Stimulated activated CD4-positive, alpha-beta T cell treated with anti-CD3 and anti-CD28 coated beads, TNF-alpha, amount 100 ng/mL, for 24 hours (primary cell): ENCODE measurements at places on chromosomes 5 and 9.

GRCh38 chr5:86546582-86546981 lies 71.2 kb upstream of the COX7C start:
- DNase-seq, result no peak

DNA sequence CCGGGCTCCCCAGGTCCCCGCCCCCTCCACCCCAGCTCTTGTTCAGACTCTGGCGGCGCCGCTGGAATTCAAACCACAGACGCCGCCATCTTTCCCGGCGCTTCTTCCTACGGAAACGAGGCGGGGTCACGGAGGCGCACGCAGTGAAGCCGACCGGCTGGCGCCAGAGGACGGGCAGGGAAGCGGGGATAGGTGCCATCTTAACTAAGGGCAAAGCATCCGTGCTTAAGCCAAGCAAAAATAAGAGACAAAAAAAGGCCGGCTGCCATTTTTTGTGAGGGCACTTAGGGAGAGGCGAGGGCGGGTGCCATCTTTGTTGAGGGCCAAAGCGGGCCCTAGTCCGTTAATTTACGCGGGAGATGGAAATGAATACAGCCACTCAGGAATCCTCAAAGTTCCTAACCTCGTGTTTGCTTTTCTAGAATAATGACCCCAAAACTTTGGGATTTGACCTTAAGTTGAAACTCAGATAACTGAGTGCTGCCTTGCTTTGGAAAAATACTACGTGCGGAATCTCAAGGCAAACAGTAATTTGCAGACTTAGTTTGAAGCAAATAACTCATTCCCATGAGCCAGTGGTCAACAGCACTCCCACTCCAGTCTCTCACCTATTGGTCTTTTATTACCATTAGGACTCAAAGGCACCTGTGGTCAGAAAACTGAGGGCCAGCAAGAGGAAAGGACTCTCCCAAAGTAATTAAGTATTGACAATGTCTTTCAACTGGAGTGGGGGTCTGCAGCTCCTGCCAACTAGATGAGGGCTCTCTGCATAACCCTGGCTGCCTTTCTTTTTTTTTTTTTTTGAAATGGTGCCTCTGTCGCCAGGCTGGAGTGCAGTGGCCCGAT lies at the start of gene CDK5RAP2:
CDK5RAP2 (minus strand) TSS at position 117 of the 846 bp plus-strand sequence. CDS start 189 bp downstream, outside the sequence.
- peak; percentile 82 for DNase-seq

DNA sequence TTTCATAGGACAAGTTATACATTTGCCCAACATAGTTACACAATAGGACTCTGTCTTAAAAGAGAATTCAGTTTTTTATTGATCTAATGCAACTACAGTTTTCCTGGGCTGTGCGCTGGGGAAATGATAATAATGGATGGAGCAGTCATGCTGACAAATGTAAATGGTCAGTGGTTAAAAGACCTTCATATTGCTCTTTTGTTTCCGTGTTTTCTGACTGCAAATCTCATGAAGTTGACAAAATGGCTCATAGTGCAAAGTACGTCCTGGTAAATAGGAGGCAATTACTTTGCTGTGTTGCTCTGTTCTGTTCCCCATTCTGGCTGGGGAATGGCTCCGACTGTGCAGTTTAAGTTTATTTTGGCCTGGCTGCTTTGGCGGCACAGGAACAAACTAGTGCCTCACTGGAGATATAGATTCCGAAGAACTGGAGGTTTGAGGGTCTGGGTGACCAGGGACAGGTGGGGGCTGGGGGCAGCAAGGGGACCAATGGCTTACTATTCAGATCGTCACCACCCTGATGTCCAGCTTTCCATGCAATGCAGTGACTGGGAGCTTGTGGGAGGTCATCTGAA lies 54.3 kb downstream of the PTTG1 start:
- DNase-seq, result no peak

- no peak for DNase-seq
Observed at GRCh38 chr5:180673371-180674089, 24.1 kb upstream of the FLT4 start.

DNA sequence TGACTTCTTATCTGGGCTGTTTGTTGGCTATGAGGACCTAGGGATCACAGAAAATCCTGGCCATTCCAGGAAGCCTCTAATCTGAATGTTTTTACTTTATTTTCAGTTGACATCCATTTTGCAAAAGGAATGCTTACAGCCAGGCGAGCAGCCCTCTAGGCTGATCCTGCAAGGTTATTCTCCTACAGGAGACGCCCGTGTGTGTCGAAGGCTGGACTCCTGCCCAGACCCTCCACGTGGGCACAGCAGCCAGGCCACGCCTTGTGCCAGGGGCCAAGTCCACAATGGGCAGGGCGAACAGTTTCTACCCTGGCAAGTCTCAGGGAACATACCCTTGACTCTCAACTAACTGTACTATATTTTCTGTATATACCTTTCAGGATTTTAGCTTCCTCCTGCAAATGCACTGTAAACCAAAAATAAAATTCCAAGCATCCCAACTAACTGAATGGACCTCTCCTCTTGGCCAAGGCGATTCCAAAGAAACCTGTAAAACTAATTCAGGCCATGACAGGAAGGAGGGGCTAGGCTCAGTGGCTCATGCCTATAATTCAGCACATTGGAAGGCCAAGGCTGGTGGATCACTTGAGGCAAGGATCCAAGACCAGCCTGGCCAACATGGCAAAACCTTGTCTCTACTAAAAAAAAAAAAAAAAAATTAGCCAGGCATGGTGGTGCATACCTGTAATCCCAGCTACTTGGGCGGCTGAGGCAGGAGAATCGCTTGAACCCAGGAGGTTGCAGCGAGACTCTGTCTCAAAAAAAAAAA lies 5.7 kb downstream of the CMBL start:
- DNase-seq, result no peak

GRCh38 chr5:95130941-95131340 lies 154.0 kb downstream of the MCTP1 start:
- no peak for DNase-seq

GRCh38 chr9:121289026-121289771 lies 21.2 kb downstream of the GSN start:
- no peak for DNase-seq

DNA sequence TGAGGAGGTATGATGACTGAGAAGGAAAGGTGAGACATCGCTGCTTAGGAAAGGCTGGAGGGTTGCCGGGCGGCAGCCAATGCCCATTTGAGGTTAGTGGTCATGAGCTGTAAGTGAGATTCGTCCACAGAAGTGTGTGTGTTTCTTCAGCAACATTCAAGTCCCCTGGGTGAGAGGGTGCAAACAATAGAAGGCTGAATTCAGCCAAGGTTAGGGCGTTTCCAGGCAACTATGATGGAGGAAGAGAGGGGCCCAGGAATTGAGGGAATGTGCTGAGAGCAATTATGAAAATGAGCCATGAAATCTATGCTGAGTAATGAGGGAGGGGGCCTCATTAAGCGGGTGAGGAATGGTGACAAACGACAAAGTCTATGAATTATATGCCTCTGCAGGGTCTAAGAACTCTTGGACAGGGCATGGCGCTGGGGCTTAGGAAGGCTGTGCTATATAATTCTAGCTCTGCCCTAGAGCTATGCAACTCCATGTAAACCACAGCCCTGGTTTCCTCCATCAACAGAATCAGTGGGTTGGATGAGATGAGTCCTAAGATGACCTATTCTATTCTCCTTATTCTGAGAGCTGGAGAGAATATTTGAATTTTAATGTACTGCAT lies 96.0 kb downstream of the SLIT3 start:
- no peak for DNase-seq

DNA sequence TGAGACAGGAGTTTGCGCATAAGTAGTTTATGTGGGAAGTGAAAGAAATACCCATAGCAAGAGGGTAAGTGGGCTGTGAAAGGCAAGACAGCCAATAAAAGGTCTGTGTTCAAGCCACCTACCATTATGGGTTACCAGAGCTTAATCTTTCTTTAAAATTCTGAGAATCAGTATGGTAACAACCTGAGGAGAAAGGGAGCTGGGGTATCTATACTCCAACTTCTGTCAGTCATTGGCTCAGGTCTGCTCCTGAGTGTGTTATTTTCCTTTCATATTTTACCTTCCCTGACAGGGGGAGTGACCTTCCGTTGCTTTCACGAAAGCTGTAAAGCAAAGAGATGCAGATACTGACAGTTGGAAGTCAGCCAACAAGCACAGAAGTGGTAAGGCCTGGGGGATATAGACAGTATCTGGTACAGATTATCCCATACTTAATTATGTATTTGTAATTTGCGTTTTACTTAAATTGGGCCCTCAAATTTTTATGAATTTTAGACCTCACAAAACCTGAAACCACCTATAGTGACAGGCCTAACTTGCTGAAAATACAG lies 233.4 kb downstream of the RAB3C start:
- no peak for DNase-seq

DNA sequence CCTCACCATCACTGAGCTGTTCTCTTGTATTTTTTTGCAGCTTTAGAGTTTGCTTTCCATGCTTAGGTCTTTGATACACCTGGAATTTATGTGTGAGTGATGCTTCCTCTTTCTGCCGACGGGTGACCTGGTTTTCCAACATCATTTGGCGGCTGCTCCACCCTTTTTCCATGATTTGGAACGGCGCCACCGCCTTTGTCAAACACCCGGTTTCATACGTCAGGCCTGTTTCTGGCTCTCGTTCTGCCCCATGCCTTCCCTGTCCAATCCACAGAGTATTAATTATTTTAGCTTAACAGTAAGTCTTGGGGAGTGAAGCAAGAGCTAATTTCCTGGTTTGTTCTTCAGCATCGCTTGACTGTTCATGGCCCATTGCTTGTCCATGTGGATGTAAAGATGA lies 30.2 kb downstream of the CACNA1B start:
- DNase-seq, result no peak

DNA sequence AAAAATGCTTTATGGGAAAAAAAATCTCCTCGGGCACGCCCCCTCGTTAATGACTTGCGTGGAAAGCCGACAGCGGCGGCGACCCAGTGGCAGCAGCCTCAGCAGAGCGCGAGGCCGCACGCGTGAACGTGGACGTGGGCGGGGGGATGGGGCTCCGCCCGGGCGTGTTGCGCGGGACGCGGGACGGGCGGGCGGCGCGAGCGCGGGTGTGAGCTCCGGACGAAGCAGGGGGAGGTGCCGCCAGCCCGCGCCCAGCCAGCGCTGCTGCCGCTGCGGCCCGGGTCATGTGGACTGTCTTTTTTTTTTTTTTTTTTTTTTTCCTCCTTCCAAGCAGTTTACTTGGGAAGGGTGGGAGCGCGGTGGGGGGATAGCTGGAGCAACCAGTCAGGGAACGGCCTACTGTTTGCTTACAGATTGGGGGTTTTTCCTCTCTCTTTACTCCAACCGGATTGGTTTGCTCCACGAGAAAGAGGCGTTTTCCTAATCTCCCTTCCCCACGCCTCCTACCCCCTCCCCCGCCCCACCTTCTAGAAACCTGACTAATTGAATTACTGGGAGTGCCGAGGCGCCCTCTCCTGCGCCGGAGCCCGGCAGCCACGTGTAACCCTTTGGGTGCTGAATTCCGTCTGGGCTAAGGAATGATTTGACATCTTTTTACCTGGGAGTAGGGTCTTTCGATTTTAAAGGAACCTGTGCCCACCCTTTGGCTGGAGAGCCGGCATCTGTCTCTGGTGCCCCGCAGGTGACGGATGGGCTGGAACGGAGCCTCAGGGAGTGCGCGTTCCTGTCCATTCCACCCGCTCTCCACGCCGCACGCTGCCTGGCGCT lies 1.7 kb upstream of the EFNA5 start:
- no peak for DNase-seq

- no peak for DNase-seq
Observed at GRCh38 chr5:57209316-57210040, 35.6 kb downstream of the GPBP1 start.

- no peak for DNase-seq
Observed at GRCh38 chr9:92709240-92709639, 39.3 kb upstream of the IPPK start.

- no peak for DNase-seq
Observed at GRCh38 chr5:131262953-131263541, 806 bp upstream of the CDC42SE2 start.

DNA sequence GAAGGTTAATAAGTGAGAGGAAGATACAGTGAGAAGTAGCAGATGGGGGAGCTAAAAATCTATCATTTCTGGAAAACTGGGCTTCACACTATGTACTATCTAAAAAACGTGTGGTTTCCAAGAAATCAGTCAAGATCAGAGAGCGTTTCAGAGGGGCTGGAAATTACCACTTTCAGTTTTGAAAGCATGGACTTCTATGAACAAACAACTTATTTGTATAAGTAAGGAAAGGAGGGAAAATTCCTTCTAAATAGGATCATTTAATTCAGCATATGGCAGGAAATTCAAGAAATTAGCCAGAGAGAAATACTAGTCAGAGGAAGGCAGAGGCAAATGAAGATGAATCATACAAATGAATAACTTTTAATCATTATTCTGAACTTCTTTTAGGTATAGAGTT lies 11.3 kb downstream of the TNC start:
- DNase-seq, result no peak

DNA sequence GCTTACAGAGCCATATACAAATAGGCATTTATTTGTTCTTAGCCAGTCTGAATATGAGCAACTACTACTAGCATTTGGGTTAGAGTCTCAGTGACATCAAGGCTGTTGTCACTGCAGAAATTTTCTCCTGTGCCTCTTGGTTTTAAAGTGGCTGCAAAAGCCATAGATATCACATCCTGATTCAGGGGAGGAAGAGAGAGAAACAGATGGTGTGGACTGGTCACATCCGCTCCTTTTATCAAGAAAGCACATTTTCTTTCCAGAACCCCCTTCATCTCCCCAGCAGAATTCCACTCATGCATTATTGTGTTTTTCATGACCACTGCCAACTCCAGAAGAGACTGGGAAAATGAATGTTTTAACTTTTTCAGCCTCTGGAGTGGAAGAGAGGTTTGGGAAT lies 69.8 kb downstream of the PTTG1 start:
- no peak for DNase-seq

DNA sequence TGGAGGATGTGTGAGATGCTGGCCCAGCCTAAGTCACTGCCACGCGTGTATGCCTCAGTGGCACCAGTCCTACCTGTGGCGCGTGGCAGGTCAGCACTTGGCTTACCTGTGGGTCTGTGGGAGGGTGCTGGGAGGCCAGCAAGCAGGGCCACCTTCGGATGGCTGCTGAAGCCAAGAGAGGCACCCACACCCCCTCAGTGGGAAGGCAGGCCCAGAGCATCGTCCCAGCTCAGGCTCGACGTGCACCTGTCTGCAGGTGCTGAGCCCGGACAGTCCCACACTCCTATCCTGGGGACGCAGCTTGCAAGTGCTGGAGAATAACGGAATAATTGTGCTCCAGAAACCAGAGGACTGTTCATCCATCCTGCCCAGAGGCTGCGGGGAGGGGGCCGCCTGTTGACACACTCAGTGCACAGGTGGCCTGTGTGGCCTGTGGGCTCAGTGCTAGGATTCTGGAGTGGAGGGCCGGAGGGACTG lies 24.0 kb downstream of the NKD2 start:
- no peak for DNase-seq

GRCh38 chr5:33235304-33235703 lies 205.5 kb upstream of the TARS1 start:
- no peak for DNase-seq

GRCh38 chr9:132381966-132382541 lies 24.6 kb downstream of the TTF1 start:
- no peak for DNase-seq

- DNase-seq, result no peak
Observed at GRCh38 chr9:88991066-88992034, at the start of gene S1PR3. Gene S1PR3, plus strand, starts transcription at chr9:88991468. Its CDS starts 9,733 bp downstream, at chr9:89001201.

GRCh38 chr9:114316605-114317230 lies 6.2 kb upstream of the ORM1 start:
- no peak for DNase-seq

- DNase-seq, result no peak
Observed at GRCh38 chr9:92607088-92607487, 62.8 kb downstream of the IPPK start.

- no peak for DNase-seq
Observed at GRCh38 chr5:169511708-169512107, 71.9 kb upstream of the SPDL1 start.

GRCh38 chr5:179495906-179496455 lies 54.4 kb upstream of the RUFY1 start:
- DNase-seq, result no peak

GRCh38 chr9:72592502-72593403 lies 71.3 kb downstream of the TMC1 start:
- DNase-seq, result no peak
